Colonic mucosa (tissue), 4 donors: ENCODE measurements at places on chromosomes 5 and 9. TPM values are rescaled to one million over a fixed set of nuclear protein-coding genes. Genes with fewer than 3 reads are reported as not detected.

- DNase-seq, result no peak
Measured at GRCh38 chr9:23941051-23941450, 115.0 kb upstream of the ELAVL2 start.

DNA sequence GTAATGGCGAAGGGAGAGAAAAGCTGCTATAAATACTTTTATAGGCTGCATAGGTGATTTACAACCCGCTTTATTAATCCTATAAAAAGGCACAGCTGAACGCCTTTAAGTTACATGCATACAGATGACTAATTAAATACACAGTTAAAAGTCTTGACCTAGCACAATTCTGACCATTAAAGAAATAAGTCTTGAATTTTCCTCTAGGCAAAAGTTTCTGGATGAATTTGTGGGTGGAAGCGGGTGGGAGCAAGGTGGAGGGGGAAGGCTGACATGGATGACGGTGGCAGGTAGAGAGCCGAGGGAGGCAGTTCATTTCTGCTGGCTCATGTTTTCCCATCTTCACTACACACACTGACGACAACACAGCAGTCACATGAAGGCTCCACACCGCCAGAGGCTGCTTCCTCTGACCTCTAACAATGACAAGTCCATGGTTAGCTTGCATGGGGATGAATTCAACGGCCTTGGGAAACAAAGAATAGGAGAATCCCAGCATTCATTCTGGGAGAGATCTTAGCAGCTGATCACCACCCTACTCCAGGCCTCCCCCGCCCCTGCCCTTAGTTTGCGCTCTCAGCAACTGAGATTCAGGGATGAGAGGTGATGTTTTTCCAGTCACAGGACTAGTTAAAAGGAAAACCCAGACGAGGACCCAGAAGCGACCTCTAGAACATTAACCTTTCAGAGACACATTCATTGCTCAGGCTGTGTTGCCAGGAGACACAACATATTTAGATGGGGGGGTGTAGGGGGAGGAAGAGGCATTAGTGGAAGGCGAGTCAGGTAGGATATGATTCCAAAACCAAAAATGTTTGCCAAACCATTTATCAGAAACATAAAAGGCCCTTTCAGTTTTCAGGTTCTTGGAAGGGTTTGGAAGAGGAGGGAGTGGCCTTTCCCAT, 329.3 kb downstream of the PIK3R1 start:
- DNase-seq, result peak; percentile 36

GRCh38 chr5:16192311-16192710, 12.7 kb upstream of the MARCHF11 start:
- DNase-seq, result no peak

GRCh38 chr5:65032250-65032649, 263.5 kb downstream of the CWC27 start:
- DNase-seq, result no peak

GRCh38 chr9:95572381-95573151, 55.8 kb upstream of the PTCH1 start:
- DNase-seq, result no peak

GRCh38 chr9:129454467-129455067, 166.3 kb downstream of the C9orf50 start:
- DNase-seq, result no peak

The QRFP gene
- 0.77 TPM for total RNA-seq

The RANBP17 gene
- 7.9 TPM for total RNA-seq

The PPP6C gene
- total RNA-seq, result 54.7 TPM
